ENCODE measurements at places on chromosomes 12 and 14.

DNA sequence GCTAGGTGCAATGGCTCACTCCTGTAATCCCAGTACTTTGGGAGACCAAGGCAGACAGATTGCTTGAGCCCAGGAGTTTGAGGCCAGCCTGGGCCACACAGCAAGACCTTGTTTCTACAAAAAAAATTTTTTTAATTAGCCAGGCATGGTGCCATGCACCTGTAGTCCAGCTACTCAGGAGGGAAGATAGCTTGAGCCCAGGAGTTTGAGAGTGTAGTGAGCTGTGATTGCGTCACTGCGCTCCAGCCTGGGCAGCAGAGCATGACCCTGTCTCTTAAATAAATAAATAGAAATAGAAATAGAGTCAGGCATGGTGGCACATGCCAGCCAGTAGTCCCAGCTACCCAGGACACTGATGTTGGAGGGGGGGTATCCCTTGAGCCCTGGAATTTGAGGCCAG lies 36.7 kb upstream of the CLIP1 start:
- DNase-seq: no peak

DNA sequence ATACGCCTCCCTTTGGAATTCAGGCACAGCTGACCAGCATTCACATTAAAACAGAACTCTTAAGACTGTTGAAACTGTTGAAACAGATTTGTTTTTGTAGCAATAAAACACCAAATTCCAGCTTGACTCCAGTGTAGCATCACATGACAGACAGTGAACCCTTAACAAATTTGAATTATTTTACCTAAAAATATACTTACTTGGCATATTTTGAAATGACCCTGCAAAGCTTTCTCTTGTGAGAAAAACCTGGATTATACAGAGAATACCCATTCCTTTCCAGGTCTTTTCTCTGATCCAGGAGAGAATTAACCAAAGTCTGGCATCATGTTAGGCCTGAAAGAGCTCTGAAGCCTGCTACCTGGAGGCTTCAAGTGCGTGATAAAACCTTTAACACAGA lies 410.3 kb downstream of the FOXG1 start:
- no peak for DNase-seq

DNA sequence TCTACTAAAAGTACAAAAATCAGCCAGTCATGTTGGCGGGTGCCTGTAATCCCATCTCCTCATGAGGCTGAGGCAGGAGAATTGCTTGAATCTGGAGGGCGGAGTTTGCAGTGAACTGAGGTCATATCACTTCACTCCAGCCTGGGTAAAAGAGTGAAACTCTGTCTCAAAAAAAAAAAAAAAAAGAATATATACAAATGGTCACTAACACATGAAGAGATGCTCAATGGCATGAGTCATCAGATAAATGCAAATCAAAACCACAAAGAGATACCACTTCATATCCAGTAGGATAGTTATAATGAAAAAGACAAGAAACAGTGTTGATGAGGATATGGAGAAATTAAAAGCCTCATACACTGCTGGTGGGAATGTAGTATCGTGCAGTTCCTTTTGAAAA lies 33.6 kb upstream of the METAP2 start:
- DNase-seq: no peak

DNA sequence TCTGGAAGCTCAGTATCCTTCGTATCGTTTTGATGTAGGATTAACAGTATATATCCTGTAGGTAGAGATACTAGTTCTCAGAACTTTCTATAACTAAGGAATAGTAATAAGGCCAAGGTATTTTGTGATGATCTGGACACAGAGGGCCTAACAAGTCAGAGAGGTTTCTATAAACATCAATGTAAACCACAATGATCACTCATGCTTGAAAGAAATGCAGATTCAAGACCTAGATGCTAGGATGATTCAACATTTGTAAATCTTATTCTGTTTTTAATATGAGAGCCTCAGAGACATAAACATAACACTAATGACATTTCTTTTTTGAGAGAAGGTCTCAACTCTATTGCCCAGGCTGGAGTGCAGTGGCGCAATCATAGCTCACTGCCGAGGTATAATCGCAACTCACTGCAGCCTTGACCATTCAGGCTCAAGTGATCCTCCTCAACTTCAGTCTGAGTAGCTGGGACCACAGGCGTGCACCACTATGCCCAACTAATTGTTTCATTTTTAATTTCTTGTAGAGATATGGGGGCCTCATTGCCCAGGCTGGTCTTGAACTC lies 16.2 kb downstream of the SUPT16H start:
- DNase-seq: no peak

- DNase-seq: no peak
Measured at GRCh38 chr14:105250008-105250366, 1.7 kb downstream of the BTBD6 start.
